Stimulated activated memory B cell treated with anti-CD40 and anti-IgM and Interleukin-4, amounts not matched to agents 10 μg/mL and 1 μg/mL and 100 μg/mL, for 72 hours (primary cell): ENCODE measurements at places on chromosomes 2 and 18.

DNA sequence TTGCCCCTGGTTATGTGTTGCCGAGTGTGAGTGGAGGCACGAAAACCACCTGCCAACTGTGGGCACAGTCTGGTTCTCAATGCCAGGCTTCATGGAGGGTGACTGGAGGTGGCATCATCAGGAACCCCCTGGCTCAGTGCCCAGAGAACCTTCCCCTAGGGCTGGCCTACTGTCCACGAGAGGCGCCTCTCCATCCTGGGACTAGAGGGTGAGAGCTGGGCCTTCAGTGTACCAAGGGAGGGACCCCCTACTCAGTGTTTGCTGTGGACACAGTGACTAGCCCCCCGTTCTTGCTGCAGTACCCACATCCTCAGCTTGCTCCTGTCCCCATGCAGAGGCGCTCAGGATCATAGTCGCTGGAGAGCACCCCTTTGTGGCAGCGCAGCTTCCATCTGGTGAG is 202.6 kb downstream of the HDAC4 start:
- no peak for ATAC-seq

GRCh38 chr2:124272261-124272841 is 247.3 kb downstream of the CNTNAP5 start:
- ATAC-seq = no peak

DNA sequence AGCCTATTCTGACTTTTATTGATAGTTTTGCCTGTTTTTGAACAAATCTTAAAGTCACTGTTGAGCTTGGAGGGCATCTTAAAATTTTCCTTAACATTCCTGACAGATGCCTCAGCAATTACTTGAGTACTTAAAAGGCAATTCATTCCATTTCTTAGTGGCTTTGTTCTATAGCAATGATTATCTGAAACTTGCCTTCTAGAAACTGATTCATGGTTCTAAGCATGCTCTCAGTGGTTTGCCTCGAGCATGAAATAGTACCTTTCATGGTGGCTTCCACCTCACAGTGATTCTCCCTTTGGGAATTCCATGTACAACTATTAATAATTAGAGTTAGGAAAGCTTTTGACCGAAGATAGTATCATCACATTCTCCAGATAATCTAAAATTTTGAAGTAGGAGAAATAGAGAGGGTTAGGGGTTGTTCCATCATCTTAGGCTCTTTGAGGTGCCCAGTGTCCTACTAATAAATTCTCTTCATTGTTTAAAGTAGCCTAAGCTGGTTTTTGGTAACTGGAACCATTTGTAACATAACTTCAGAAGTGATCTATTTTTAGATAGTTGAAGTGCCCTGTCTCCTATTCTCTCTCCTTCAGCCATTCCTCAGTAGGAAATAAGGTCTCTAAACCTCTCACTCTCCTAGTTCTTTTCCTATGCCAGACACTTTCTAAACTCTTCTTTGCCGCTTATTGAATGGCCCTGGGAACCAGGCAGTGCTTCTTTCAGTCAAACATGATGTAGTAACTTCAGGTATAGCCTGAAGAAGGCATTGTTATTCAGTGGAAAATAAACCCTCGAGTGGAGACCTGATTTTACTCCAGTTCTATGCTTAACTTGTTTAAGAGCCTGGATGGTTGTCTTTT is 156.1 kb downstream of the HAUS1 start:
- ATAC-seq = no peak

- ATAC-seq = no peak
These were observed 269.8 kb downstream of the BCL11A start for GRCh38 chr2:60283626-60284025.

DNA sequence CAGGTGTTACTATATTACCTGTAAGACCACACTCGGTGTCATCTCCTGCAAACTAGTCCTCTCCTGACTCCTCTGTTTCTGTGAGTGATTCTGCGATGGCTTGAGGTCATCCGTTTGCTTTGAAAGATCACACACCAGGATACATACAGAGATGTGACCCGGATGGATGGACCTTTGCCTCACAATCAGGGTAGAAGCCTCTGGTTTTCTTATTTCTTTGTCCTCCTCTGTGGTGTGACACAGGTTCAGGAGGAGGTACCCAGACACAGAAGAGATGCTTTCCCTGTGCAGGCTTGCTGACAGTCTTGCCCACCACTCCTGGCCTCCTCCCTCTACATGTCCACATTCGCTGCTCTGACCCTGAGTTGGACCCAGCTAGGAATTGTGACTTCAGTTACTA is 34.6 kb downstream of the PSD4 start:
- ATAC-seq = no peak

GRCh38 chr18:8946066-8946838 is 156.2 kb upstream of the NDUFV2 start:
- ATAC-seq = no peak

GRCh38 chr2:177275743-177276055 is 11.2 kb upstream of the NFE2L2 start:
- no peak for ATAC-seq

DNA sequence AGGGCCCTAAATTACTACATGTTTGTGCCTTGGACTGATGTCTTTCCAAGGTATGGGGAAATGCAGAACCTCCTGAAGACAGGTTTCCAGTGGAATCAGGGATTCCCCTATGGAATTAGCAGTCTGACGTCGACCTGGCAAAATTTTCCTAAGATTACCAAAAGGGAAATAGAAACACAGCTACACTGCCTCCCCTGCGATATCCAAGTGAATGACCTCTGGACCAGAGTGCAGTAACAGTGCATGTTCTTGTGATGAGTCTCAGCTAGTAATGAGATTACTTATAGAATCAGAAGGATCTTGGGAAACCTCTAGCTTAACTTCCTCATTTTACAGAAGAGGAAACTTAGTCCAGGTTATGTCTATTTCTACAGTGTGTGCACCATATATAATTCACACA is 21.3 kb upstream of the CHST9 start:
- no peak for ATAC-seq

- ATAC-seq = no peak
These were observed 271.4 kb downstream of the ZEB2 start for GRCh38 chr2:144248350-144249034.

GRCh38 chr18:34710934-34711333 is 836 bp downstream of the DTNA start:
- no peak for ATAC-seq

DNA sequence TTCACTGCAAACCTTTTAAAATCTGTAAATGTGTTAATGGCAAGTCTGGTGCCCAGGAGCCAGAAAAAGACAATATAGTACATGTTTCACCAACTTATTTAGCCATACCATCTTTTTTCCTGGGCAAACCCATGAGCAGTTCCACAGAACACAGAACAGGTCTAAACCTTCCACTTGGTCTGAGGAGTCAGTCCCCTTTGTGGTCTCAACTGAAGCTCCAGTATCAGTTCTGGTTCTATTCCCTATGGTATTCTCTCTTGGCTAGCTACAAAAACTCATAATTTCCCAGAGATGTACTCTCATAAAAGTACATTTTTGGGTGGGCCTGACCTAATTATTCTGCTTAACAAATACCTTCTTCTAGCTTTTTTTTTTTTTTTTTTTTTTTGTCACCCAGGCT is 31.2 kb downstream of the STK17B start:
- ATAC-seq = no peak

GRCh38 chr2:12504443-12504842 is 212.3 kb upstream of the TRIB2 start:
- peak; percentile 67 for ATAC-seq

DNA sequence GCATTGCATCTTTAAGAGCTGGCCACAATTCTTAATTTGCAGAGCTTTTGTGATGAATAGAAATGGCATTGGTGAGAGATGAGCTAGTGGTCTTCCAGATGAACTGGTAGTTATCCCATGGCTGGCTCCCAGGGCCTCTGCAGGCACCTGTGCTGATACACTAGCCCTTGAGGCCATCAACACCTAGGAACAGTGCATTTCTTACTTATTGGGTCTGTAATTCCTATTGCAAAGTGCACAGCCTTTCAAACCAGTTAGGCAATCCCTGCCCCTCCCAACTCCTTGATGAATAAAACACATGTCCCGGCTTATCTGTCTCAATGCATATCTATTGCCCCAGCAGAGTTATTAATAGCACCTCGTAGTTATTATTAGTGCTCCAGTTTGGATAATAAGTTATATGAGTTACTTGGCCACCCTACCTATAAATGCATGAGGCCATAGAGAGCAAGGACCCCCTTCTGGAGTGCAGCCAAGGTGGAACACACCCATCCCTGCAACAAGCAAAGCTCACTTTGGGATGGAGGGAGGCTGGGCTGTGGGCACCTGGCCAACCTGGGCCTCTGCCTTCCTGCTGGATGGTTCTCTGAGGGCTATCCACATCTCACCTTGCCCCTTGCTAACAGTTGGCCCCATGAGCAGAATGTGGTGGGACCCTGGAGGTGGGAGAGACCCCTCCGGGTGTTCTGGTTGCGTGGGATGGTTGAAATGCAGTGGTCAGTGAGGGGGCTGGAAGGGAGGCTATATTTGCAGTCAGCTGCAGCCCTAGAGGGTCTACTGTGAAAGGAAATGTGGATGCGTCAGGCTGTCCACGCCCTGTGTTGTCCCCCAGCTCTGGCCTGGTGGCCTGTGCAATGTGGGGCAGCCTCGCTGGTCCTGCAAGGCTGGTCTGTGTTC is 455.9 kb upstream of the HS6ST1 start:
- ATAC-seq = no peak

DNA sequence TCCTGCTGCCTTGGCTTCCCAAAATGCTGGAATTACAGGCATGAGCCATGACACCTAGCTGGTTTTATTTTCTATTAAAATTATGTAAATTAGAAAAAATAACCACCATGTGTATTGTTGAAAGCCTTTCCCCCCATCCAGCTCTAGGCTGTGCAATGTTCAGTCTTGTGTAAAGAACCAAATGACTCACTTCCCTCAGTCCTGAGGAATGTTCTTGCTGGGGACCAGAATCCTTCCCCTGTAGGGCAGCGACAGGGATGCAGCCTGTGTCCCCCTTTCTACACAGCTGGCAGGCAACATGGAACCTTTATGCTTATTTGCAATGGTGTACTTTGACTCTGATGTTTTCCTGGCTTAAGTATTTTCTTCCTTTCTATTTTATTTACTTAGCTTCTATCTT is 29.4 kb downstream of the AOX1 start:
- ATAC-seq = no peak

DNA sequence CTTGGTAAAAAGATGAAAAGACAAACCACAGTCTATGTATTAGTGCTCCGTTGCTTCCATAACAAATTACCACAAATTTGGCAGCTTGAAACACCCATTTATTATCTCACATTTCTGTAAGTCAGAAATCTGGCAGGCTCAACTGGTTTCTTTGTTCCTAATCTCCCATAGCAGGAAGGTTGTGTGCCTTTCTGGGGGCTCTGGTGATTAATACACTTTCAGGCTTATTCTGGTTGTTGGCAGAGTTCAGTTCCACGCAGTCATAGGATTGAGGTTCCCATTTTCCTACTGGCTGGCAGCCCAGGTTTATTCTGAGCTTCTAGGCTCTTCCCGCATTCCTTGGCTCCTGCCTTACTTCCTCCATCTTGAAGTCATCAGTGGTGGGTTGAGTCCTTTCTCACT is 189.3 kb downstream of the ANAPC1 start:
- no peak for ATAC-seq

DNA sequence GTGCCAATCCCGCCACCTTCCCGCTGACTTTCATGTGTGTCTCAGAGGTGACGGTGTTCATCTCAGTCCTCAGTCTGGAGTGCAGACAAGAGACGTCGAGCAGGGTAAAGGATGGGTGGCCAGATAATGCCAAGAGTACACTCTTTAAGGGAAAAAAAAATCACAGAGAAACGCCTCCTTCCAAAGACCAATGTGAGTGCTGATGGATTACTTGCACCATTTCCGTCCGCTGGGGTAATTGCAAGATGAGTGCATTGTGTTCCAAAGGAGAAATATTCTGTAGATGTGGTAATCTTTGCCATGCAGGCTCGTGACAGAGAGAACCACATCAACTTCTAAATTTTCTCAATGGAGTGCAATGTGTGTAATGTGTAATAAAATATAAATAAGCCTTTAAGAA is 81.0 kb downstream of the KLHL29 start:
- ATAC-seq = no peak

DNA sequence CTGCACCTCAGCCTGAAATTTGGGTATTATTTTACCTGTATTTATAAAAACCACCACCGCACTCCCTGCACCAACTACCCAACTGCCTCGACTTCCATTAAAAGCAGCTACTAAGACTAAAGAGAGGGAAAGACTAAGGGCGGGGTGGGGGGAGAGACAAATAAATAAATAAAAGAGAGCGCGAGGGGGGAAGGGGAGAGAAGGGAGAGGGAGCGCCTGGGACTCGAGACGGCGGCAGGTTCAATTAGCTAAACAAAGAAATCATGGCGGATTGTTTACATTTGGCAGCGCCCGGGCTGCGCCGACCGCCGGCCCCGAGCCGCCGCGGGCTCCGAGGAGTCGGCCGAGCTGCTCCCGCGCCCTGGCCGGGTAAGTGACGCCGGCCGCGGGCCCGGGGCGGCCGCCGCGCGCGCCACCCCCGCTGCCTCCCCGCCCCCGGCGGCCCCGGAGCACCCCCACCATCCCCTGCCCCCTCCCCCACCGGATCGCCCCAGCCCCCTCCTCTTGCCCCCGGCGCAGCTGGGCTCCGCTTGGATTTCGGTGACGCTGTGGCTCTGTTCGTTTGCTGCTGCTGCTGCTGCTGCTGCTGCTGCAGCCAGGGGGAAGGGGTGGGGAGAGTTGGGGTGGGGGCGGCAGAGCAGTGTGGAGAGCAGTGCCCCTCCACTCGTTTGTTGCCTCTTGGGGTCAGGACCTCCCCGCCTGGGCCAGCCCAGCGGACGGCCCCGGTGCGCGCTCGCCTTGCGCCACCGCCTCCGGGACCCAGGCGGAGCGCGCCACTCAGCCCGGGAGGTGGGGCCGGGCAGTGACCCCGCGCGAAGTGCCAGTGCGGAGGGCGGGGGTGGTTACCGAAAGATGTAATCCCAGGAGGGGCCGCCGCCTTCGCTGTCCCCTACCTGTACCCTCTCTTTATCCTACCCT is 187.2 kb upstream of the FANCL start:
- ATAC-seq = peak; percentile 31

GRCh38 chr2:233563663-233564430 is 2.7 kb downstream of the USP40 start:
- ATAC-seq = no peak
